ENCODE measurements at places on chromosomes 2 and 18. TPM values are rescaled to one million over a fixed set of nuclear protein-coding genes. Genes with fewer than 3 reads are reported as not detected.

DNA sequence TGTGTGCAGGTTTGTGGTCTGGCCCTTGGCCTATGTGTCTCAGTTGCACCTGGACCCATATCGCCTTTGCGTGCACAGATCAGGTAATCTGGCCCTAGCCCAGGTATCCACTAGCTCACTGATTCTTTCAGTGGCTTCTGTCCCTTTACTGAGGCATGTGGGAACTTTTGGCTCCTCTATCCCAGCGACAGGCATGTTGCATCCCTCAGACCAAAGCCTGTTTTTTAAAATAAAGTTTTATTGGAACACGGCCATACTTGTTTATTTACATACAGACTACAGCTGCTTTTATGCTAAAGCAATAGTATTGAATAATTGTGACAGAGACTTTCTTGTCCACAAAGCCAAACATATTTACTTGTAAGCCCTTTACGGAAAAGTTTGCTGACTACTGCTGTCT, 39.9 kb upstream of the UPP2 start:
- H3K27me3 ChIP-seq: peaks cover 6% of the 10 kb centered on the region
- no peak overlapping the region for H3K4me3 ChIP-seq
- no peak overlapping the region for H3K27ac ChIP-seq
- H3K36me3 ChIP-seq: no peaks in the 10 kb centered on the region
- no peaks in the 10 kb centered on the region for H3K4me1 ChIP-seq

DNA sequence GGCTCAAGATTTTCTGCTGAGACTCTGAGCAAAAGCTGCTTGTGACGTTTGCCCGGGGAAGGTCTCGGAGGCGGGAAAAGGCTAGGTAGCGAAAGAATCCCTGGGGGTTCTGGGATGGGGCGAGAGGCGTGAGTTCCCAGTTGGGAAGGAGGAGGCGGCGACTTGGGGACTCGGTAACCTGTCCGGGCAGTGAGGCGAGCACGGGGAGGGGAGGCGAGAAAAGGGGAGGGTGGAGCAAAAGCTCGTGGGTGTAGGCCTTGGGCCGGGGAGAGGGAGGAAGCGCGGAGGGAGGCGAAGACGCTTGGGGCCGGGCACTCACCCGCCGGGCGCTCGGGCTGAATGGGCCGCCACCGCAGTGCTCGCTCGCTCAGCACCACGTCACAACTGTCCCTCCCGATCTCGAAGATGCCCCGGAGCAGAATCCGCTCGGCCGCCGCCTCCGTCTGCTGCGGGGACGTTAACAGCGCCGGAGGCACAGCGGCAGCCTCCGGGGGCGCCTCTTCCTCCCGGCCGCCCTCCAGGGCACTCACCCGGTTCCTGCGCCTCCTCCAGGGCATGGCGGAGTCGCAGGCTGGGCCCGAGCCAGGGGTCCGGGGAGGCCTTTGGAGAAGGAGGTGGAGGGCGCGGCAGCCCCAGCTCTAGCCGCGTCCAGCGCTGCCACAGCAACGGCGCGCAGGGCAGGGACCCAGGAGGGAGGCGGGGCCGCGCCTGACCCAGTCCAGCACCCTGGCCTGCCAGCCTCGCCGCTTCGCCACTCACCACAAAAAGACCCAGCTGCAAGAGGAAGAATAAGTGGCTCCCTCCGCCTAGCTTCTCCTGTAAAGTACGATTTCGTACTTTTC, at the start of gene CERKL:
CERKL (minus strand) TSS at position 656 of the 842 bp plus-strand sequence; CDS start at position 557, 99 bp downstream.
- H3K27me3 ChIP-seq: peaks cover 66% of the 10 kb centered on the region
- no peaks in the 10 kb centered on the region for H3K36me3 ChIP-seq
- peak; percentile 71 for DNase-seq
- peaks cover 8% of the 10 kb centered on the region for H3K4me1 ChIP-seq

DNA sequence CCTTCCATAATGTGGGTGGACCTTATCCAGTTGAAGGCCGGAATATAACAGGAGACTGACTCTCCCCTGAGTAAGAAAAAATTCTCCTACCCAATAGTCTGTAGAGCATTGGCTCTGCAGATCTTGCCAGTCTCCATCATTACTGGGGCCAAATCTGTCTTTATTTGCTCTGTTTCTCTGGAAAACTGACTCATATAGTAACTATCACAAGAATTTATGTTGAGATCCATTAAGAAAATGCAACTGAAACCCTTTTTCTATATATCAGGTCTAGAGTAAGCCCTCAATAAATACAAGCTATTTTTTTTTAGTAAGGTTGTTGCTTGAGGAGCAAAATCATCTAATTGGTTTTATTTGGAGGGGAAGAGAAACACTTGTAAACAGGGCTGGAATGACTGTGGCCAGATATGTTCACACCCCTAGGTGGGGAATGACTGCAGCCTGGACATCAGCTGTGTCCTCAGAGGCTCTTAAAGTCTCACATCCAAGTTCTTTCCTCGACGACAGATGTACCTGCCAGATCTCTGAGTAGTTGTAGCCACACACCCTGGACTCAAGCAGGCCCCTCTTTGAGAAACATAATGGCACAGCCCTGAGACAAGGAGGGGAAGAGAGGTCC, 339.7 kb downstream of the TNS1 start:
- no peaks in the 10 kb centered on the region for H3K36me3 ChIP-seq
- no peak overlapping the region for H3K4me3 ChIP-seq
- no peak overlapping the region for H3K27ac ChIP-seq
- peaks cover 16% of the 10 kb centered on the region for H3K4me1 ChIP-seq

Gene ADNP2
- 29.3 TPM for total RNA-seq

- no peaks in the 10 kb centered on the region for H3K27me3 ChIP-seq
- no peak overlapping the region for H3K27ac ChIP-seq
These were observed 330.5 kb downstream of the FIGN start for GRCh38 chr2:163405298-163405697.

DNA sequence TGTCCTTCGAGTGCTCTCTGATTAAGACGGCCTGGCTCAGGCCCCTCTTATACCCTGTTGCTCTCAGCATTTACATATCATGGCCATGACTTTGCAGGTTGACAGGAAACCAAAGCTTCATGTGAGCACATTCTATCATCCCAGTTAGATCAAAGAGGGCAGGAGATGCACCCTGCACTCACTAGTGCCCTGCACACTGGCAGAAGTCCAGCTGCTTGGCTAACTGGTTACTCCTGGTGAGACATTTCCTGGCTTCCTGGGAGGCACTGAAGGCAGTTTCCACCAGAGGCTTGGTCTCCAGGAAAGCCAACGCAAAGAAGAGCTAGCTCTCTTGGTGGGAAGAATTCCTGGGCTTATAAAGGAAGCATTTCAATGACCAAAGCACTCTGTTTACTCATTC, 66.3 kb downstream of the LIPG start:
- no peak overlapping the region for H3K4me3 ChIP-seq
- no peaks in the 10 kb centered on the region for H3K36me3 ChIP-seq
- H3K27me3 ChIP-seq: no peaks in the 10 kb centered on the region
- no peak for DNase-seq
- H3K27ac ChIP-seq: no peak overlapping the region

- H3K27me3 ChIP-seq: peaks cover 32% of the 10 kb centered on the region
- H3K4me3 ChIP-seq: no peak overlapping the region
- no peaks in the 10 kb centered on the region for H3K36me3 ChIP-seq
- H3K27ac ChIP-seq: no peak overlapping the region
- peaks cover 6% of the 10 kb centered on the region for H3K4me1 ChIP-seq
These were observed 197.2 kb upstream of the POU3F3 start for GRCh38 chr2:104656571-104657163.

- DNase-seq: no peak
- H3K27ac ChIP-seq: no peak overlapping the region
- no peaks in the 10 kb centered on the region for H3K4me1 ChIP-seq
- no peak overlapping the region for H3K4me3 ChIP-seq
- H3K36me3 ChIP-seq: no peaks in the 10 kb centered on the region
These were observed 1253.5 kb upstream of the CDH2 start for GRCh38 chr18:29430416-29430815.

DNA sequence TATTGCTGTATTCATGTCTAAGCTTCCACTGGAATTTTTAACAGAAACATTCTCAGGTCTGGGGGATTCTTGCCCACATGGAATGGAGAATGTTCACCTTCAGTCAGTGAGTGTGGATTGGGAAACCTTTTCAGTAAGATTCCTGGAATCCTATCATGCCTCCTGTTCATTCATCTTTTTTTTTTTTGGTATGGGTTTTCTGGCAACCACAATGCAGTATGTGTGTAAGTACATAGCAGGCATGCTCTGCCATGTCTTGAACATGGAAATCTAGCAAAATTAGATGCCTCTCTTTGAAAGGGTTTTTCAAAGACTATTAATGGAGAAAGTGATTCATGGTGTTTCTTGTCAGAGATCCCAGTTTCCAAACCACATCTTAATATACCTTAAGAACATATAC, 176.5 kb downstream of the LTBP1 start:
- no peaks in the 10 kb centered on the region for H3K36me3 ChIP-seq
- no peak overlapping the region for H3K4me3 ChIP-seq
- no peaks in the 10 kb centered on the region for H3K4me1 ChIP-seq
- no peak for DNase-seq
- H3K27me3 ChIP-seq: peaks cover 5% of the 10 kb centered on the region
- no peak overlapping the region for H3K27ac ChIP-seq

- H3K36me3 ChIP-seq: peaks cover 2% of the 10 kb centered on the region
- no peak for DNase-seq
- peaks cover 2% of the 10 kb centered on the region for H3K27me3 ChIP-seq
- no peak overlapping the region for H3K27ac ChIP-seq
- H3K4me1 ChIP-seq: no peaks in the 10 kb centered on the region
These were observed 55.7 kb downstream of the RAB27B start for GRCh38 chr18:54883816-54884604.

Gene WDR75
- total RNA-seq: 121 TPM

- H3K36me3 ChIP-seq: no peaks in the 10 kb centered on the region
- H3K27ac ChIP-seq: no peak overlapping the region
- no peaks in the 10 kb centered on the region for H3K4me1 ChIP-seq
- peaks cover 3% of the 10 kb centered on the region for H3K27me3 ChIP-seq
- no peak for DNase-seq
- no peak overlapping the region for H3K4me3 ChIP-seq
These were observed 53.2 kb upstream of the CNGA3 start for GRCh38 chr2:98293030-98293429.

- H3K27me3 ChIP-seq: no peaks in the 10 kb centered on the region
- H3K4me3 ChIP-seq: no peak overlapping the region
- H3K27ac ChIP-seq: no peak overlapping the region
These were observed 60.6 kb downstream of the IRS1 start for GRCh38 chr2:226738821-226739544.

Gene GLI2
- total RNA-seq: 0.14 TPM

Gene IL36RN
- total RNA-seq: not detected

- no peak overlapping the region for H3K4me3 ChIP-seq
- H3K27ac ChIP-seq: no peak overlapping the region
- DNase-seq: peak; percentile 88
- H3K4me1 ChIP-seq: peaks cover 8% of the 10 kb centered on the region
These were observed 6.0 kb upstream of the GPR45 start for GRCh38 chr2:105235388-105236059.

Gene PTH2R
- total RNA-seq: 0.07 TPM

GRCh38 chr2:24707143-24707542, 86.0 kb downstream of the PTRHD1 start:
- H3K27me3 ChIP-seq: no peaks in the 10 kb centered on the region
- DNase-seq: no peak
- peaks cover 18% of the 10 kb centered on the region for H3K36me3 ChIP-seq
- H3K4me3 ChIP-seq: no peak overlapping the region

DNA sequence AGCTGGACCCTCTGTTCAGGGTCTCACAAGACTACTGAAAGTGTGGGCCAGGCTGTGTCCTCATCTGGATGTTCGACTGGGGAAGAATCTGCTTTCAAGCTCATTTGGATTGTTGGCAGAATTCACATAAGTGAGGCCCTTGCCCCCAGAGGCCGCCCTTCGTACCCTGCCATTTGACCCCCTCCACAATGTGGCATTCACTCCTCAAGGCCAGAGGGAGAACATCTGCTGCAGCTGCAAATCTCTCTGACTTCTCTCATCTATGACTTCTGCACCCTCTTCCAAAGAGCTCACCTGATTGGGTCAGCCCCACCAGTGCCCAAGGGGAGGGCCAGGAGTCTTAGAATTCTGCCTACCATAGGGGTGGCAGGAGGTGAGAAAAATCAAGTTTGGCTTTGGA, 3.9 kb upstream of the CNDP2 start:
- peaks cover 14% of the 10 kb centered on the region for H3K4me1 ChIP-seq
- H3K27me3 ChIP-seq: peaks cover 23% of the 10 kb centered on the region
- H3K36me3 ChIP-seq: peaks cover 6% of the 10 kb centered on the region
- H3K27ac ChIP-seq: no peak overlapping the region
- no peak overlapping the region for H3K4me3 ChIP-seq
- no peak for DNase-seq

DNA sequence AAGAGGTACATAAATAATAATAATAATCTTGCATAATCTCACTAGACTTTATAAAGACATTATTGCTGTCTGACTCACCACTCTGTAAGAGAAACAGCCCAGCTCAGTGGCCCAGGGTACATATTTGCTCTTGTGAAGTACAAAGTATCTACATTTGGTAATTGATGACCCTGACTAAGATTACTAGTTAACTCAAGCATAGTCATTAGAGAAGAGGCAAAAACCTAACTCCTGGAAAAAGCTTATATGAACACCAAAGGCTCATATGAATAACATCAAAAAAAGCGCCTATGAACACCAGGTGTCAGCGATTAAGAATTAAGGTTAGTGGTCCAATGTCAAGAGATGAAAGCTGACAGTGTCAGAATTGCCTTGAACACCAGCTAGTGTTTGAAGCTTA, 38.4 kb downstream of the RAD51AP2 start:
- no peak overlapping the region for H3K27ac ChIP-seq
- H3K36me3 ChIP-seq: no peaks in the 10 kb centered on the region
- H3K27me3 ChIP-seq: no peaks in the 10 kb centered on the region
- no peaks in the 10 kb centered on the region for H3K4me1 ChIP-seq
- no peak for DNase-seq

GRCh38 chr2:73856214-73856613, 27.5 kb downstream of the STAMBP start:
- H3K36me3 ChIP-seq: peaks cover 56% of the 10 kb centered on the region
- H3K27me3 ChIP-seq: no peaks in the 10 kb centered on the region
- peak overlapping the region; percentile 70 for H3K27ac ChIP-seq
- no peak for DNase-seq

Gene ANKRD30BL
- not detected for total RNA-seq

Gene MFSD2B
- total RNA-seq: 0.14 TPM

DNA sequence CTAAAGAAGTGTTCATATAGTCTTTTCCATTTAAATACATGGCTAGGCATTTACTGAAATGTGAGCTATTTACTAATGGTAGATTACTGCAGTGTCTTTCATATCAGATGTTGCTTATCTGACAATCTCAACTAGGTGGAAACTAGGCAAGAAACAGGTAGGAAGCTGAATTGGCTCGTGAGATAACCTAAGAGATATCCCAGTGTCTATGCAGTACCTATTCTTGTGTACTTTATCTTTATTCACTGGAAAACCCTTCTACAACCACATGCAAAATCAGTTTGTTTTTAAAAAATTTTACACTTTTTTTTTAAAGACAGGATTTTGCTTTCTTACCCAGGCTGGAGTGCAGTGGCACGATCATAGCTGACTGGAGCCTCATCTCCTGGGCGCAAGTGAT, 63.8 kb downstream of the PLCL1 start:
- no peak for DNase-seq
- H3K27me3 ChIP-seq: no peaks in the 10 kb centered on the region
- peaks cover 2% of the 10 kb centered on the region for H3K36me3 ChIP-seq
- H3K4me1 ChIP-seq: peaks cover 36% of the 10 kb centered on the region
- no peak overlapping the region for H3K4me3 ChIP-seq

Gene AQP12A
- total RNA-seq: not detected
